ENCODE measurements at places on chromosomes 6 and 20.

DNA sequence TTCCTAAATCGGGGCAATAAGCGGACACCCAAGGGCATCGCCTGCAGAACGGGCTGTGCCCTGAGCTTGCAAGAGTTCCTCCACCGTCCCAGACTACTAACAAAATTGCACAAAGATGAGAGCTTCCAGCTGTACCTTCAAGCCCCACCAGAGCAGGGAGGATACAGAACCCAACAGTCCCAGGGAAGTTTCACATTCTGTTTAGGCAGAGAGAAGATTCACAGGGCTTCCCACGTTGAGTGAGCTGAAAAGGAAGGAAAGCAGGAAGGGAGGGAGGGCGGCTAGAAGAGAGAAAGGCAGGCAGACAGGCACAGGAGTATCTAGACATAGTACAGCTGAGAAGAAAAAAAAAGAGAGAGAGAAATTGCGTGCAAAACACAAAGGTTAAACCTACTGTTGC, 112.6 kb upstream of the AFDN start:
- DNase-seq, result no peak

DNA sequence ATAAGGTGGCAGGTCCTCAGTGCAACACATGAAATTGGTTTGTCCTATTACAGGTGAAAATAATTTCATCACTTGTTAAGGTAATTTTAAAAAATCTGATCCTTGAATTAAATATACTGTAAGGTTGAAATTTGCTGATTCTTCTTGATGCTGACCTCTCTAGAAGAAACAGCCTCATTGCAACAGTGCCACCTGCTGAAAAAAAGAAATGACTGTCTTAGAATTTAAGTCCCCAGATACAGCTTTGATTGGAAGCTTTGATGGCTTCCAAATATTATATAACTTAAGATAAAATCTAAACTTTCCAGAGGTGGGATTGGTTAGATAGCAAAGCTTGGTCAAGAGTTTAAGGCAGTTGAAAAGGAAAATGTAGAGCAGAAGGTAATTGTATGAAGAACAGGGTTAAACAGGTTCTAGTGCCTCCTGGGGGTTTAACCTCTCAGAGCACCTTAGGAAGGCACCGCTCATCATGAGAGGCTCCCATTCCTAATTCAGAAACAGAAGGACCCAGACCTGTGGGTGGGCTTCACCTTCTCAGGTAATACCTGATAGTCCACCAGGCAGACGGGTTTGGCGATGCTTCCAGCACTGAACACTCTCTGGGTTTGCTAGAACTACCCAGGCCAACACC, 401.0 kb downstream of the PAX1 start:
- DNase-seq, result no peak

DNA sequence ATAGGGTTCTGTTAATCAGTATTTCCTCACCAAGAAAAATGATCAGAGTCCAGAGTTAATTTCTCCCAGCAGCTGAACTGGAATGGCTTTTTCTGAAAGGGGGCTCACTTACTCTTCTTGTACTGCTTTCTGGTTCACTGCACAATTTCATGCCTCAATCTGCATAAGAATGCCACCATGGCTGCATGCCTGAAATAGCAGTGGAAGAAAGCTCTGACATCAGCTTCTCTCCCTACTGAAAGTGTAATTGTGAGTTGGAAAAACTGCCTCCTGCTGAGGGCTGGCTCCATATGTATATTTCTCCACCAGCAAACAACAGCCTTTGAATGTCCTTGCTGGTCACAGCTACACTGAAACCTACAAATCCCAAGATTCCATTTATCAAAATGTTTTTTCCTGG, 1027.2 kb upstream of the GJE1 start:
- DNase-seq, result no peak

GRCh38 chr6:46269447-46270229, 98.9 kb upstream of the ENPP5 start:
- no peak for DNase-seq

GRCh38 chr6:42007286-42008137, 42.8 kb upstream of the TAF8 start:
- peak; percentile 79 for DNase-seq

DNA sequence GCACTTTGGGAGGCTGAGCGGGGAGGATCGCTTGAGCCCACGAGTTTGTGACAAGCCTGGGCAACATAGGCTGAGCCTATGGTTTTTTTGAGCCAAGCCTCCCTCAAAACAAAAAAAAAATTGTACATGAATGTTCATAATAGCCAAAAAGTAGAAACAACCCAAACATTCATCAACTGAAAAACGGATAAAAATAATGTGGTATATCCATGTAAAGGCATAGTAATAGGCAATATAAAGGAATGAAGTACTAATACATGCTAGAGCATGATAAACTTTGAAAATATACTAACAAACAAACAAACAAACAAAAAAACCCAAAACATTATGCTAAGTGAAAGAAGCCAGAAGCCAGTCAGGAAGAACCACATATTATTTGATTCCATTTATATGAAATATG, 35.3 kb downstream of the KIAA0319 start:
- DNase-seq, result no peak

DNA sequence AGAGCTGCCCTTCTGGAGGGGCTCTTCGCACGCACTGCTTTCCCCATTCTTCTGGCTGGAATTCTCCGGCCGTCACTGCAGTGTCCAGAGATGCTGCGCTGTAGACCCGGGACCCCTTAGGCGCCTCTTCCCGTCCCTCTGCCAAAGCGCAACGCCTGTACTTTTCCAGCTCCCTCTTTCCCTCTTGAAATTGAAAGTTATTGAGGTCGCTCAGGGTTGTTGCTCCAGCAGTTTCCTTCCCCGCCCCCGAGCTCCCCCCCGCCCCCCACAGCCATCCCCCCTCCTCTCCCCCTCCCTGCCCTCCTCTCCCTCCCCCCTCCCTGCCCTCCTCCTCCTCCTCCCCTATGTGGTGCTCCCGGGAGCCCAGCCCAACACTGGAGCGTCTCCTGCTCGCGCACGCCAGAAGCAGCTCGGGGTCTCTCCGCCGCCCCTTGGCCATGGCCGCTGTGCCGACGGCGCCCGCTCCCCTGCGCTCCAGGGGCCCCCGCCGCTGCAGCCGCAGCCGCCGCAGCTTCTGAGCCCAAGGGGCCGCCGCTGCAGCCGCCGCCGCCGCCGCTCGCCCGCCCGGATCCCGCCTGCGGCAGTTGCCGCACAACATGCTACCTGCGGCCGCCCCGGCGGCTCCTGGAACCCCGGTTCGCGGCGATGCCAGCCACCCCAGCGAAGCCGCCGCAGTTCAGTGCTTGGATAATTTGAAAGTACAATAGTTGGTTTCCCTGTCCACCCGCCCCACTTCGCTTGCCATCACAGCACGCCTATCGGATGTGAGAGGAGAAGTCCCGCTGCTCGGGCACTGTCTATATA, at the start of gene RSPO3:
Gene RSPO3, plus strand, starts transcription at position 374 of the 804 bp plus-strand sequence. CDS start 522 bp downstream, outside the sequence.
- DNase-seq, result no peak
